ENCODE measurements at places on chromosomes 6 and 20. TPM values are rescaled to one million over a fixed set of nuclear protein-coding genes. Genes with fewer than 3 reads are reported as not detected.

GRCh38 chr6:154394571-154394970, 38.0 kb upstream of the IPCEF1 start:
- no peak for DNase-seq
- H3K36me3 ChIP-seq: no peaks in the 10 kb centered on the region
- H3K27me3 ChIP-seq: peaks cover 7% of the 10 kb centered on the region
- no peak overlapping the region for H3K4me3 ChIP-seq
- H3K27ac ChIP-seq: no peak overlapping the region
- H3K4me1 ChIP-seq: no peaks in the 10 kb centered on the region

- H3K4me1 ChIP-seq: peaks cover 98% of the 10 kb centered on the region
- no peak for DNase-seq
- no peaks in the 10 kb centered on the region for H3K27me3 ChIP-seq
- peaks cover 7% of the 10 kb centered on the region for H3K36me3 ChIP-seq
- peak overlapping the region; percentile 97 for H3K27ac ChIP-seq
Measured at GRCh38 chr6:144343701-144344428, 58.7 kb downstream of the UTRN start.

DNA sequence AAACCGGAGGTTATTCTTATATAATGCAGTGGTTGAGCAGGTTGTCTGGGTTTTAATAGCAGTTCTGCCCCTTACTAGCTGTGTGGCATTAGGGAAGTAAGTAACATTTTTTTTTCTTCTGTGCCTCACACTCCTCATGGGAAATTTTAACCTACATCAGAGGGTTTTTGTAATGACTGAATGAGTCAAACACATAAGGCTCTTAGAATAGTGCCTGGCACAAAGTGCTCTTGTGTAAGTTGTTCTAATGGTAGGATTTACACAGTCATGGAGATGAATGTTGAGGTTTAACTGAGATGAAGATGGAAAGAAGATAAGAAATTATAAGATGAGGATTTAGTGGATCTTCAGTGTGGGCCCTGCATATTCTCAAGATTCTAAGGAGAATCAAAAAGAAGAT, 68.4 kb upstream of the PHIP start:
- H3K27ac ChIP-seq: no peak overlapping the region
- no peaks in the 10 kb centered on the region for H3K27me3 ChIP-seq
- no peak for DNase-seq
- no peaks in the 10 kb centered on the region for H3K4me1 ChIP-seq

GRCh38 chr6:135318738-135319469, 137.8 kb downstream of the MYB start:
- no peak overlapping the region for H3K27ac ChIP-seq
- no peak overlapping the region for H3K4me3 ChIP-seq
- no peaks in the 10 kb centered on the region for H3K27me3 ChIP-seq
- peaks cover 13% of the 10 kb centered on the region for H3K4me1 ChIP-seq
- peaks cover 3% of the 10 kb centered on the region for H3K36me3 ChIP-seq
- DNase-seq: no peak

GRCh38 chr6:119215309-119215708, 134.3 kb downstream of the MAN1A1 start:
- H3K27ac ChIP-seq: no peak overlapping the region
- DNase-seq: no peak
- no peaks in the 10 kb centered on the region for H3K27me3 ChIP-seq
- no peaks in the 10 kb centered on the region for H3K4me1 ChIP-seq
- no peak overlapping the region for H3K4me3 ChIP-seq
- H3K36me3 ChIP-seq: peaks cover 4% of the 10 kb centered on the region

NT5DC1 gene
- 59.9 TPM for total RNA-seq

FITM2 gene
- 2.4 TPM for total RNA-seq

GRCh38 chr6:77620278-77620882, 32.5 kb upstream of the MEI4 start:
- H3K4me3 ChIP-seq: no peak overlapping the region
- H3K27me3 ChIP-seq: no peaks in the 10 kb centered on the region
- H3K4me1 ChIP-seq: no peaks in the 10 kb centered on the region
- H3K36me3 ChIP-seq: no peaks in the 10 kb centered on the region

DNA sequence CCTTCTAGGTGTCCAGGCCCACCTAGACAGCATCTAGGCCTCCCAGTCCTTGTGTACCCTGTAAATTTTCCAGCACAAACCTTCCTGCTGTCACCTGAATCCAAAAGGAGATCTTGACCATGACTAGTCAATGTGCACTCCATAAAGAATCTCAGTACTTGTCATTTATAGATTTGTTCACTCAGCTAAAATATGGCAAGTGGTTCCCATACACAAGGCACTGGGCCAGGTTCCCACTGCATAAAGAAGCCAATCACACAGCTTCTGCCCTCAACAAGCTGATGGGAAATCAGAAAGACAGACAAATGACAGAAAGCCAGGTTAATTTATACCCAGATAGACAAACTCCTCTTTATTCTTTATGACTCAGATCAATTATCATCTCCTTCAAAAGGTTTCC, 526.8 kb downstream of the CD83 start:
- no peaks in the 10 kb centered on the region for H3K36me3 ChIP-seq
- DNase-seq: no peak
- no peaks in the 10 kb centered on the region for H3K27me3 ChIP-seq
- H3K4me3 ChIP-seq: no peak overlapping the region
- peaks cover 30% of the 10 kb centered on the region for H3K4me1 ChIP-seq

SLC22A2 gene
- not detected for total RNA-seq

CLDN20 gene
- total RNA-seq: not detected

GRCh38 chr6:111943726-111944125, 70.5 kb upstream of the FYN start:
- no peak overlapping the region for H3K4me3 ChIP-seq
- H3K36me3 ChIP-seq: no peaks in the 10 kb centered on the region
- H3K27ac ChIP-seq: no peak overlapping the region
- no peaks in the 10 kb centered on the region for H3K4me1 ChIP-seq
- DNase-seq: no peak

SUMO4 gene
- total RNA-seq: 7.9 TPM

GRCh38 chr20:8470156-8470555, 338.1 kb downstream of the PLCB1 start:
- H3K27me3 ChIP-seq: no peaks in the 10 kb centered on the region
- H3K27ac ChIP-seq: no peak overlapping the region
- H3K36me3 ChIP-seq: no peaks in the 10 kb centered on the region
- no peak for DNase-seq
- no peaks in the 10 kb centered on the region for H3K4me1 ChIP-seq
- no peak overlapping the region for H3K4me3 ChIP-seq

DNA sequence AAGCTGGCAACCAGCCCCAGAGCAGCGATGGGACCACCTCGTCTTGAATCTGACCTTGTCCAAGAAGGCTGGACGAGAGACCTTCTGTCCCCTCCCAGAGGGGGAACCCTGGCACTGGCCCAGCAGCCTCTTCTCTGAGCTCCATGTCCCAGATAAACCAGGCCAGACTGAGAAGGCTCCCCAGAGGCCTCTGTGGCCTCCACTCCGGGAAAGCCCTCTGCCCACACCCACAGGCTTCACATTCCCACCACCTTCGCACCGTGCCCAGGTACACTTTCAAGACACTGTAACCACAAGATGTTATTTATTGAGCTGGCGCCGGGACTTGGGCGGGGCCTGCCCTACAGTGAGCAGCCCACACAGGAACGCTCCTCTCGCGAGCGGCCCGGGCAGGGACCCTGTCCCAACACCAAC, 33.2 kb downstream of the ADA start:
- H3K27me3 ChIP-seq: no peaks in the 10 kb centered on the region
- H3K4me1 ChIP-seq: peaks cover 51% of the 10 kb centered on the region
- H3K27ac ChIP-seq: peak overlapping the region; percentile 59
- peak overlapping the region; percentile 32 for H3K4me3 ChIP-seq
- peaks cover 99% of the 10 kb centered on the region for H3K36me3 ChIP-seq
- no peak for DNase-seq

- no peaks in the 10 kb centered on the region for H3K4me1 ChIP-seq
- no peaks in the 10 kb centered on the region for H3K36me3 ChIP-seq
- no peak overlapping the region for H3K4me3 ChIP-seq
- peaks cover 5% of the 10 kb centered on the region for H3K27me3 ChIP-seq
Measured at GRCh38 chr20:39395478-39396291, 433.5 kb downstream of the DHX35 start.

GRCh38 chr6:29734046-29735018, 11.1 kb downstream of the HLA-F start:
- DNase-seq: no peak
- peaks cover 30% of the 10 kb centered on the region for H3K4me1 ChIP-seq
- H3K4me3 ChIP-seq: no peak overlapping the region
- H3K27ac ChIP-seq: peak overlapping the region; percentile 22

DNA sequence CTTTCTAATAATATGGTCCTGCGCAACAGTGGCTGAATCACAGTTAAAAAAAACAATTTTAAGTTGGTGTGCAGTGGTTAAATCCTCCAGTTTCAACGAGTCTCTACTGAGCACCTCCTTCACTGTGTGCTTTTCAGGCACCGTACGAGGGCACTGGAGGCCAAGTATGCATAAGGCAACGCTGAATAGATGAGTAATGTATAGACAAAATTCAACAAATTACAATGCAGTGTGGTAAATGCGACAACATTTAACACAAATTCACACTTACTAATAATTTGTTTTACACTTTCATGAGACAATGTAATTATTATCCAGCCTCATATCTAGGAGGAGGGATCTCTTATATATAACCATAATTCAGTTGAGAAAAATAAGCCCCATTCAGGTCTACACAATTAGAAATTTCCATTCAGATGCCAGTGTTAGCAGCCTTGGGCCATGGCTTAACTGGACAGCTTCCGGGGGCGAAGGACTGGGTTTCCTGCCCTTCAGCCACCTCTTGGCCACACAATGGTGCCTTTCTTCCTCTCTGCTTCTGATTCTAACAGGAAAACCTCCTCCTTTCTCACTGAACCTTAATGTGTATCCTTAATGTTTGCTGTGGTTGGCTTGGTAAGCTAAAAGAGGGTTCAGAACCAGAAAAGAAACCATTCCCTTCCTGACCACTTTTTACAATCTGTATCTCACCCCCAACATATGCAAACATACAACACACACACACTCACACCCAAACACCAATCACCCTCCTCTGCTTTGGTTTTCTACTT, 51.9 kb downstream of the B4GALT5 start:
- no peak for DNase-seq
- H3K27me3 ChIP-seq: no peaks in the 10 kb centered on the region
- peaks cover 33% of the 10 kb centered on the region for H3K4me1 ChIP-seq
- H3K4me3 ChIP-seq: no peak overlapping the region

HSPA12B gene
- not detected for total RNA-seq

SLC29A1 gene
- total RNA-seq: 17.3 TPM

DNA sequence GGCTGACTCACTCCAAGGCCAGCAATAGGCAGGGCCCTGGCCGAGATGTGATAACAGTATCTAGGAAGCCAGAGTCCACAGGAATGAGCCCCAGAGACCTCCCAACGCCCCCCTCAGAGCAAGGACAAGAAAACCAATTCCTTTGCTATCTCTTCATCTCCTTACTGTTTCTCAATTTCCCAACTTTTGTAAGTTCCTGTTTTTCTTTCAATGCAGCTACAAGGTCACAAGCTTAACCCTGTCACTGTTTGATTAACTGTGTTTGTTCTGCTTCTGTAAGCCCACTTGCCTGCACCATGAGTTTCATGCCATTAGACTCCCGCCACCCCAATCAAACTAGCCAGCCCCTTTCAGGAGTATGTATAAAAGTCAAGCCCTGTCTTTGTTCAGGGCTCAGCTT, 3.5 kb downstream of the FKBP1C start:
- H3K4me3 ChIP-seq: no peak overlapping the region
- H3K27me3 ChIP-seq: no peaks in the 10 kb centered on the region
- H3K4me1 ChIP-seq: no peaks in the 10 kb centered on the region

GRCh38 chr6:89379281-89379680, 26.8 kb upstream of the UBE2J1 start:
- no peak for DNase-seq
- H3K27ac ChIP-seq: no peak overlapping the region
- H3K27me3 ChIP-seq: peaks cover 2% of the 10 kb centered on the region
- H3K4me1 ChIP-seq: peaks cover 18% of the 10 kb centered on the region
- H3K4me3 ChIP-seq: no peak overlapping the region
- H3K36me3 ChIP-seq: no peaks in the 10 kb centered on the region

GRCh38 chr6:39231521-39232243, 2.4 kb upstream of the KCNK5 start:
- peaks cover 42% of the 10 kb centered on the region for H3K27me3 ChIP-seq
- DNase-seq: no peak
- no peak overlapping the region for H3K4me3 ChIP-seq
- H3K36me3 ChIP-seq: no peaks in the 10 kb centered on the region

C2 gene
- 0.78 TPM for total RNA-seq

GRCh38 chr6:31453259-31453658, 44.7 kb upstream of the MICB start:
- peaks cover 4% of the 10 kb centered on the region for H3K36me3 ChIP-seq
- DNase-seq: no peak

DNA sequence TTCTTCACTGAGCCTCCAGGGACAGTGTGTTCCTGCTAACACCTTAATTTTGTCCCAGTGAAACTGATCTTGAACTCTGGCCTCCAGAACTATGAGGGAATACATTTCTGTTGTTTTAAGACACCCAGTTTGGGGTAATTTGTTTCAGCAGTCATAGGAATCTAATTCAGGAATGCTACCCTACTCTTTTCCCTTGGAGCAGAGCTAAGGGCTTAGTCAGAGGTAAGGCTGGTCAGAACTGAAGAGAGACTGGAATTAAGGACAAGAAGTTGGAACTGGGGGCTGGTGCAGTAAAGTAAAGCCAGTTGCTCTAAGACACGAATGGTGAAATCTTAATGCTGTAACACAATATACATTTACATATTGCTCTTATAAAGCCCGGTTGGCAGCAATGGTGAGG, 809.7 kb downstream of the MAFB start:
- H3K36me3 ChIP-seq: no peaks in the 10 kb centered on the region
- no peak overlapping the region for H3K27ac ChIP-seq
- H3K27me3 ChIP-seq: no peaks in the 10 kb centered on the region
- no peaks in the 10 kb centered on the region for H3K4me1 ChIP-seq

DNA sequence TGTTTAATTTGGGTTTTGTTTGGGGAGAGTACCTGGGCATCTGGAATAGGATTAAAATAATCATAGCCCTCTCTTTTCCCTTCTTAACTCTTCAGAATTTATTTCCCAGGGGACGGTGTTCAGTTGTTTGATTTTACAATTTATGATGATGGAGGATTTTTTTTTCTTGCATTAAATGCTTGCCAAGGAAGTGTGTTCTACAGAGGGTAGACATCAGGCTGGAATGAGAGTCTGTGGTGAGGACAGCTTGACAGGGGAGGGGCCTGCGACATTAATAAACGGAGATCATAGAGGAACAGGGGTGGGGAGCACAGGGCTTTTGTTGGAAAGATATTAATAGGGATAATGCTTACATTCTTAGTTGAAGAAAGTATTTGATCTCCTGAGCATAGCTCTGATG, 297.5 kb downstream of the CLIC5 start:
- H3K27ac ChIP-seq: no peak overlapping the region
- H3K4me3 ChIP-seq: no peak overlapping the region
- H3K4me1 ChIP-seq: peaks cover 12% of the 10 kb centered on the region
- DNase-seq: no peak

PXDC1 gene
- total RNA-seq: 3.8 TPM

CPXM1 gene
- 9.8 TPM for total RNA-seq

All from activated B cell treated with CpG ODN at 0.5 μM for 24 hours (primary cell).